CD4-positive, alpha-beta T cell treated with Interleukin-1 beta for 1 hour (primary cell): ENCODE measurements at places on chromosomes 11 and 22.

DNA sequence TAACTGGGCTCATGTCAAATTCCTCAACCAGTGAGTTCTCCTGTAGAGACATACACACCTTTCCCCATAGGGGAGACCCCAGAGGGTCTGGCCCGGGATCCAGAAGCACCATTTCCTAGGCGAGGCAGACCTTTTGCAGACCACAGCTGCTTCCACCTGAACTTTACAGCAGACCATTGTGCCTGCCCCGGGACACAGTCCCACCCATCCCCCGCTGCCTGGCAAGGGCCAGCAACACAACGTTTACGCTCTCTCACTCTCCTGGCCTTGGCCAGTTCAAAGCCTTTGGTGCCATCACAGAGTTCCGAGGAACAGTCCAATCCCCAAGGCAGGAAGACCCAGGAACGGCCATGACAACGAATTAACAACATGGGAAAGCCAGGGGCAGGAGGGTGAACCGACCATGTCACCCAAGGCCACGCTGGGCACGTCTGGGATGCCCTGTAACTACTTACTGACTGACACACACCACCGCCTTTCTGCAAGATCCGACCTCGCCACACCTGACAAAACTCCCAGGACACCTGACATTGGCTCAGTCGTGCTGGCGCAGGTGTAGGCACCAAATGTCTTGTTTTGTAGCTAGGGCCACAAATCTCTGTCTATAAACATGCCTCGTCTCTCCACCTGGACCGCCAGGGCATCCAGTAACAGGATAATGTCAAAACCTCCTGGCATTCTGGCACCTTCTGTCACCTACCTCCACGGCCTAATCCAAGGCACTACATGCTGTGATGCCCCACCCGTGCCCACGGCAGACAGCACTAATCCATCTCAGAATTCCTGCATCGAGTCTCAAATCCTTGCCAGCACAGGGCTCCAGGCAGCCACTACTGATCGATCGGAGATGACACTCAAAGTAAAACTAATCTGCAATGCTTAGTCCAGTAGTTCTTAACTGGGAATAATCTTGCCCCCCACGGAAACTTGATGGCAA is 51.3 kb downstream of the MYH9 start:
- no peak for DNase-seq

DNA sequence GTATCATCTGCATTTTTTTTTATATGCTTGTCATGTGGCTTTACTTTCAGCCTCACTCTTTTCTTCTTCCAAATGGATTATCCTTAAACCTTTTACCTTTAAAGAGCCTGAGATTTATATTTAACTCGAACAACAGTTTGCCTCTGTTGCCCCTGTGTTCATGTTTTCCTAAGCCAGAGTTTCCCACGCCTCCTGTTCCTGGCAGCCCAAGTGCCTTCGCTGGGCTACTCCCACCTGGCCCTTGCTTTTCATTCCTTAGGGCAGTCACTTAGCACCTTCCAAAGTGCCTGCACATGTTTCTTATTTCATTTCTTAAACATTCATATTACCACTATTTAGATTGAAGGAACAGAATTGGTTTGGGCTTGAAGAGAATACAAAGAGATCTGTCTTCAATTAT is 13.3 kb downstream of the TBRG1 start:
- DNase-seq, result no peak

DNA sequence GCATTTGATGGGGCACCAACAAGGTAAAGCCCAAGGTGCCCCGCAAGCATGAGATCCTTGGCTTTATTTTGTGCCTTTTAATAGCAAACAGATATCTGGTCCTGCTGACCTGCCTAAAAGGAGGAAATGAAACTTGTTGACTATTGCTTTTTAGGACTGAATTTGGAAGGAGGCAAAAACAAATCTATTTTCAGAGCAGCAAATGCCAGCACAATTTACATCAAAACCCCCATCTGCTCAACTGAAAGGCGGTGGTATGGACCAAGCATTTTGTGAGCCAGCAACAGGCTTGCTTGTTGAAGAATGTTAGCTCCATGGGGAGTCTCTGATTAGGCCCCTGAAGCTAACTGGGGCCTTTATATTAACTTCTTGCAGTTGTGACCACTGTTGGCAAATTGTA is 192.6 kb upstream of the E2F8 start:
- DNase-seq, result no peak

GRCh38 chr22:36009085-36009484 is 19.5 kb downstream of the RBFOX2 start:
- DNase-seq, result no peak

GRCh38 chr11:80993536-80993935 is 1552.7 kb upstream of the TENM4 start:
- no peak for DNase-seq

DNA sequence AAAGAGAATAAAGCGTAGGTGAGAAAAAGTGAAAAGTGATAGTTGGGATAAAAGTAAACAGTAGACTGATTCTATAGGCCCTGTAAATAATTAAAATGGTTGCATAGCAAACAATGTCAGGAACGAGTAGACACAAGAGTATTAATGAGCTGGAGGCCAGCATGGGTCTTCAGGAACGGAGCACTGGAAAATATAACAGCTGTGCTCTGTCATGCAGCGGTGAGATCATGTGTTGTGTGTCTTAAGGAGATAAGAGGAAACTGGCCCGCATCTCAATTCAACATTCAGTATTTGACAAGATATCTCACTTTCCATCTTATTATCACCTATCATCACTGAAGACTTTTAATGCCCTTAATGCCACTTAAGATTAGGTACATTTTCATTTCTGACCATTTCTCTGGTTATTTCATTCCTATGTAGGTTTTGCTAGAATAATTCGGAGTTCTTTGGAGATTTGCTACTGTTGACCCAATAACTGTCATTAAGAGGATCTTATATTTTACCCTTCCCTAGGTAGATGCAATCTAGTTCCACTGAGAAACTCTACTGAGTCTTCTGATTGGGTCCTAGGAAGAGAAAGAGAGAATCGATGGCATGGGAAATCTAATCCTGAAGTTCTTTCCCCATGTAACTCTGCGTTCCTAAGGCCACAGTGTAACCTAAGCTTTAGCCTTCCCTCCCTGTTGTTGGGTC is 35.5 kb upstream of the VWA5A start:
- DNase-seq, result no peak

DNA sequence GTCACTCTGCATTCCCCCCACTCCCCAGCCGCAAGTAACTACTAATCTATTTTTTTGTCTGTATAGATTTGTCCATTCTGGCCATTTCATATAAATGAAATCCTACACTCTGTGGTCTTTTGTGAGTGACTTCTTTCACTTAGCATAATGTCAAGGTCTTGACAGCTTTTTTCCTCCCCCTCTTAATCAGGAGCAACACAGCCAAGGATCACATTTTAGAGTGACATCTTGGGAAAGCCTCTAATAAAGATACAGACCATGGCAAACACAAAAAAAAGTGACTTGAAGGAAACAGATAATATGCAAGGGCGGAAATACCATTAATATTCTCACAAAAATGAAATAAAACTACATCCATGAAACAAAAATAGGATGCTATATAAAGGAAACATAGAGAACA is 43.9 kb downstream of the RAB30 start:
- DNase-seq, result no peak

GRCh38 chr11:804599-804964 is 449 bp downstream of the PIDD1 start:
- DNase-seq, result no peak

DNA sequence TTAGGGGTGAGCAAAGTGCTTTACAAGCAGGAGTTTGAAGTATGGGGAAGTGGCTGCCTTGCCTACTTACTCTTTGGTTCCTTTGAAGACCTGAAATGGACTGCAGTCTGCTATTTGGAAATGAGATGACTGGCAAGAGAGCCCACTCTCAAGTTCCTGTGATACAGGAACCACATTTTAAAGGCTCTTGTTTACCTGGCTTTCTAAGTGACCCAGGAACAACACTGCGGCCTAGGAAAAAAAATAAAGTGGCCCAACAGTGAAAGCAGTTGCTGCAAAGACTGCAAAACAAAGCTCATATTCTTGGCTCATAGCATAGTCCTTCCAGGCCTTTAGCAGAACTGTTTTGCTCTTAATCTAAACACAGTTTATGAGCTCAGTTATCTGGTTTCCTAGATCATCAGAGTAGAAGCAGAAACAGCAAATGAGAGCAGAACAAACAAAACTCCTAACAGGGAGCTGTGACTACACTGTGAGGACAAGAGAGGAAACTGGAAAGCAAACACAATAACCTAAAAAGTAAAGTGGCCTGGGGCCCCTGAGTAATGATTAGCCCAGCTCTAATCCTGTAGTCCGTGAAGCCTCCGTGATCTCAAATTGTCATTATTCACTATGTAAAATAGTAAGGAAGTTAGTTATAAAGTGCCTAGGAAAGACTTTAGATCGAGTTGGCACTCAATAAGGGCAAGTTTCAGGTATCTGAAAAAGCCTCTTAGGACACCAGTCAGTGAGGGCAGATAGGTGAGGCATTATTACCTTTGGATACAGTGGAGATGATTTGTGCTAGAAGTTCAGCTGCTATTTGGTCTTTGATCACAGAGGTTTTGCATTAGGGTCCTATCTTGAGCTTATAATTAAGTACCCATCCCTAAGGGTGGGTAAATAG is 11.5 kb downstream of the CCDC117 start:
- DNase-seq, result no peak

DNA sequence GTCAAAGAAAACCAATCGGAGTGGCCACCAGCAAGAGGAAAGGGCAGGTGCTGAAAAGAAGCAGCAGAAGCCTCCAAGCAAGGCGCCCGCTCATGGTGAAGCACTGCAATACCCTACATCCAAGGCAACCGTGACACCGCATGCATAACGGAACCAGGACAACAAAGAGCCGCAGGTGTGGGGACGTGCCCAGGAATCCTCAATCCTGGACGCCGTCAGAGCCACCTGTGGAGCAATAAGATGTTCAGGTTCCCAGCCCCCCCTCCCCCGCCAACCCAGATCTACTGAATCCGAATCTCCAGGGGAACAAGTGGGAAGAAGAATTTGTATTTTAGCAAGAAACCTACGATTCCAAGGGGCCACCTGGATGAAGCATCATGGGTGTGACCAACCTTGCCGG is 70.8 kb downstream of the SHANK2 start:
- no peak for DNase-seq

- no peak for DNase-seq
Observed at GRCh38 chr22:23751441-23751996, 607 bp upstream of the ZNF70 start.

GRCh38 chr11:86196913-86197312 is 47.6 kb upstream of the EED start:
- no peak for DNase-seq

DNA sequence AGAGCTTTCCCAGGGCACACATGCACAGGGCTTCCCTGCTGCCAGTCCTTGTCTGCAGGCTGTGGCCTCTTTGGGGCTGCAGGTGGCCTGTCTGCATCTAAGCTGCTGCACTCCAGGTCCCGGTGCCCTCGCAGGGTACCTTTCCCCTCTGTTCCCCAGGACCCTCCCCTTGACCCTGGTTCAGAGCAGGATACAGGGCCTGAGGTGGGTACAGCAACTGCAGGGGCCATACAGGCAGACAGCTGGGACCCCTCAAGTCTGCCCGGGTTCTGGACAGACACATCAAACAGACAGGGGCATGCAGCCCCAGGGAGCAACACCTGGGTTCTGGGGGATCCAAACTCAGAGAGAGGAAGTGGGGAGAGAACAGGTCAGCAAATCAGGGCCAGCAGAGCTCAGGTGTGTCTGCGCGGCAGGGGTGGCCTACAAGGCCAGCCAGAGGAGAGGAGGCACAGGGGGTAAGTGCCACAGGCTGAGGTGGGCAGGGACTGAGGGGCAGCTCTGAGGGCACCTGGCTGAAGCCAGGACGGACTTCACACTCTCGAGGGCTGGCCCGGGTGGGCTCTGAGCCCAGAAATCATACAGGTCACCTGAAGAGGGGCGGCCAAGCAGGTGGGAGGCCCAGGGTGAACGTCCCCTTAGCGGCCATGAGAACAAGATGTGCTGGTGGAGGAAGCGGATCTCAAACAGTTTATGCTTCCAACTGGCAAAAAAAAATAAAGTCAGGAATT is 29.9 kb upstream of the COMT start:
- DNase-seq, result no peak

DNA sequence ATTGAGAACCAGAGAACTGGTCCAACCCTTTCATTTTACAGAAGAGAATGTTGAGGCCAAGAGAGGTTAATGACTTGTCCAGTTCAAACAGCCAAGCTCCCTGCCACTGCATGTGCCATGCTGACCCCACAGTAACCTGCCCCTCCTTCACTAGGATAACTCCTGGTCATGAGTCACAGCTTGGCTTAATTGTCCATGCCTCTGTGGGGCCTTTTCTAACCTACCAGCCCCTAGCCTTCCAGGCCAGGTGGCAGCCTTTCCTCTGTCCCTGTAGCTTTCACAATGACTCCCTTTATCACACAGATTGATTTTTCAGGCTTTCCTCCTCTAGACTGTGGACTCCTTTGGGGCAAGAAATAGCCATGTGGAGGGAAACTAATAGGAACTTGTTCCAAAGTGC is 97.2 kb downstream of the PIWIL4 start:
- no peak for DNase-seq

- no peak for DNase-seq
Observed at GRCh38 chr11:2471048-2471803, 26.4 kb downstream of the KCNQ1 start.

DNA sequence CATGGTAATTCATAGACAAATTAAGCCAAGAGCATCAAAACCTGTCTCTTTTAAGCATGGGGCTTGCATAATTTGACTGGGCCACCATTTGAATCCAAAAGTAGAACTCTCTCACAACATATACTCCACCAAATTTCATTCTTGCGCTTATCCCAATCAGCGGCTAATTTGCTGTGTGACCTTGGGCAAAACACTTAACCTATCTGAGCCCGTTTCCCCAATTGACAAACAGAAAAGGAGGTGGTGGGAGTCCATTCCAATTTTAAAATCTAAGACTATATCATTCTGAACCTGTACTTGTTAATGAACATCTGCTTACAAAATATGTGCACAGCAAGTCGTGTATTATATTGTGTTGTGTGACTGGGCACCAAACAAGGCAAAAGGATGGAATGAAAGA is 338.1 kb upstream of the NARS2 start:
- DNase-seq, result no peak

DNA sequence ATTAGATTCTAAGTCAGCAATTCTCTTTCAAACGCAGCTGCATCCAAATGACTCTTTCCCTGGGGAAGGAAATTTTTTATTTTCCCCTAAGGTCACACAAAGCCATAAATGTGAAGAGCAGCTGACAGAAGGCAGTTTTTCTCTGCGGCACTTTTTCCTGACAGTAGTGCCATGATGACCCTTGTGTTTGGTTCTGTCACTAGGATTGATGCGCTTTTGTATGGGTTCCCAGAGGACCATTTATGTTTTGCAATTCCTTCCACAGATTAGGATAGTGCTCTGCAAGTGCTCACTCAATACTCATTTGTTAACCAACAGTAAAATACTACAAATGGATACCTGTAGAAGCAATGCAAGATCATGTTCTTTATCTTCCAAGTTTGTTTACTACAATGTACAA is 359.6 kb upstream of the CTSC start:
- DNase-seq, result no peak
